ENCODE measurements at places on chromosomes 6 and 20.

DNA sequence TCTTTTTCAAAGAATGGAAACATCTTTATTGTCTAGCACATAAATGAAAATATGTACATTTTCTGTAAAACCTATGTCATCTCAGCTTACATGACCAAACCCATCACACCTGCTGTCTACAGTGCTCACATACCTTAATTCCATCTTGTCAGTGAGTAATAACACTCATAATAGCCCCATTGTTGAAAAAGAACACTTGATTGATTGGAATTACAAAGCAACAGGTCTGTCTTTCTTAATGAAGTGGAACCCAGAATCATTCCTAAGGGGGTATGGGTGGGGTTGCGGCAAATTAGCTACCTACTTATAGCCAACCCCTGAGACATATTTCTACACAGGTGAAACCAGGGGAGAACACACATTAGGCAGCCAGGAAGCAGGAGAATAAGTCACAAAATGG, 20.2 kb downstream of the ADGRF4 start:
- DNase-seq, result no peak

DNA sequence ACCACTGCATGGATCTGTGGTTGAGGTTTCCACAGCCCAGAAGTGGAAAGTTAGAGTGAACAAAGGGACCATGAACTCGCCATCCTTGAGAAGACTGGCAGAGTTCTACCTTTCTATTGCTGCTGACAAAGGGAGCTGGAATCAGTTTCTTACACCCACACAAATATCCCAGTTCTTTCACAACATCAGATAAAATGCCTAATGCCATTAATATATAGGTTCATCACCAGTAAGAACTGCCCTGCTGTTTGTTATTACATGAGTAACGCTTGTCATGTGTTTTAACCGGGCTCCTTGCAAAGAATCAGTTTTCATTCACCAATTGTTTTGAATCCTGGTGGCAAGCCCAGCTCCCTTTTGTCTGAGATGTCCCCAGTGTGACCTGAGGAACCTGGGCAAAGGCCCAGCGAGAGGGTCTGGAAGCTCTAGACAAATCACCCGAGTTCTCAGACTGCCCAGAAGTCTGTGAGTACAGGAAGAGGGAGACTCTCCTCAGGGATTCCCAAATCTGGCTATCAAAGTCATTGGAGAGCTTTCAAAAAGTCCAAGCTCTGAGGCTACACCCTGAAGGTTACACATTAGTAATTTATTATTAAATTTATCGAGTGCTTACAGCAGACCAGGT, 7.5 kb upstream of the CD164 start:
- DNase-seq, result no peak

GRCh38 chr6:45472382-45472781, 94.6 kb upstream of the SUPT3H start:
- no peak for DNase-seq

DNA sequence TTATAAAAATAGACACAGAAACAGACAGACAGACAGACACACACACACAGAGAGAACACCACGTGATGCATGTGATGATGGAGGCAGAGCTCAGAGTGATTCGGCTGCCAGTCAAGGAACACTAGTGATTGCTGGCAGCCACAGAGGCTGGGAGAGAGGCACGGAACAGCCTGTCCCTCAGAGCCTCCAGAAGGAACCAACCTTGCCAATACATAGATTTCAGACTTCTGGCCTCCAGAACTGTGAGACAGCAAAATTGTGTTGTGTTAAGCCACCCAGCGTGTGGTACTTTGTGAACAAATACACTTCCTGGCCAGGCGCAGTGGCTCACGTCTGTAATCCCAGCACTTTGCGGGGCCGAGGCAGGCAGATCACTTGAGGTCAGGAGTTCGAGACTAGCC, 9.5 kb upstream of the PARD6B start:
- no peak for DNase-seq

DNA sequence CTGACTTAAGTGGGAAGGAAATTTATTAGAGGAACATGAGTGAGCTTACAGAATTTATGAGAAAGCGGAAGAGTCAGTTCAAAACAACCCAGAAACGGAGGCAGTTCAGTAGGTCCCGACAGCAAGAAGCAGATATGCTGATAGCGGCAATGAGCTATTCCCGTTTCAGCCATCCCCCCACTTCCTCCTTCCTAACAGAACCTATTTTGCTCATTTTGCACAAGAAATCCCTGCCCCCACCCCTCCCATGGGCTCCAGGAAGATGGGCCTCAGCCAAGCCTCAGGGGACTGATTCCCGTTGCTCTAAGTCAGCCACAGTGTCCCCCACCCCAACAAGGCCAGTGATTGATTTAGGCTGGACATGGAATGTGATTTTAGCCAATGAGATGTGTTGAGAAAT, 157.5 kb downstream of the CEBPB start:
- DNase-seq, result no peak

GRCh38 chr6:167399599-167399998, 74.7 kb downstream of the TTLL2 start:
- no peak for DNase-seq

All from nucleus accumbens (tissue), 56 donors.